Right cardiac atrium (tissue), 5 donors: ENCODE measurements at places on chromosomes 16 and 17.

- no peak for DNase-seq
Observed at GRCh38 chr17:17635126-17635525, 43.6 kb upstream of the PEMT start.

DNA sequence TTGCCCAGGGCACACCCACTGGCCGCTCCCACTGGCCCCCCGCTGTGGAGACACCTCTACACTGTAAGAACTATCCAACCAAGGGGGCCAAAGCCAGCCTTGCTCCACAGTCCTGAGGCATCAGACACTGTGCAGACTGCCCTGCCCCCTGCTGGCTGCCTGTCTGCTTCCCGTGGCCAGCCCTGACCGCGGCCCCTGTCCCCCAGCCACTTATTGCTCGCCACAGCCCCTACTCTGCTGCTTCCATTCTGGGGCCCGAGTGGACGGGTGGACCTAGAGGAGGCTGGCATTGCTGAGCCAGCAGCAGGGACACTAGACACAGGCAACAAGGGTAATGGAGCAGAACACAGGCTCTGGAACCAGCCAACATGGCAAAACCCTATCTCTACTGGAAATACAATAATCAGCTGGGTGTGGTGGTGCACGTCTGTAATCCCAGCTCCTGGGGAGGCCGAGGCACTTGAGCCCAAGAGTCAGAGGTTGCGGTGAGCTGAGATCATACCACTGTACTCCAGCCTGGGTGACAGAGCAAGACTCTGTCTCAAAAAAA, 19.7 kb upstream of the LRRC37A3 start:
- peak; percentile 47 for DNase-seq

DNA sequence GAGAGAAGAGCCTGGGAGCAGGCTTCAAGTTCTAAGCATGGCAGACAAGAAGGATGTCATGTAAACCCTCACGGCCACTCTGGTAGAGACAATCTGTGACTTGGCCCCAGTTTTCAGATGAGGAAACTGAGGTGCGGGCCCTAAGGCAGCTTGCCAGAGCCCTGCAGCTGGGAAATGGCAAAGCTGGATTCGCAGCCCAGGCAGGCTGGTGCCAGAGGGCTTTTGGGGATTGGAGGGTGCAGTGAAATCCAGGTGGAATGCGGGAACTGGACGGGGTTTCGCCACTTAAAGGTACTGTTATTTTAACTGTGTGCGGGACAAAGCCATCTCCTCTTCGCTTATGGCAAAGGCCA, 477 bp upstream of the OSGIN1 start:
- DNase-seq = peak; percentile 74

GRCh38 chr16:5693426-5693825, 595.8 kb upstream of the EEF2KMT start:
- DNase-seq = no peak

- DNase-seq = peak; percentile 25
Observed at GRCh38 chr16:57481421-57481820, 4.9 kb downstream of the DOK4 start.

DNA sequence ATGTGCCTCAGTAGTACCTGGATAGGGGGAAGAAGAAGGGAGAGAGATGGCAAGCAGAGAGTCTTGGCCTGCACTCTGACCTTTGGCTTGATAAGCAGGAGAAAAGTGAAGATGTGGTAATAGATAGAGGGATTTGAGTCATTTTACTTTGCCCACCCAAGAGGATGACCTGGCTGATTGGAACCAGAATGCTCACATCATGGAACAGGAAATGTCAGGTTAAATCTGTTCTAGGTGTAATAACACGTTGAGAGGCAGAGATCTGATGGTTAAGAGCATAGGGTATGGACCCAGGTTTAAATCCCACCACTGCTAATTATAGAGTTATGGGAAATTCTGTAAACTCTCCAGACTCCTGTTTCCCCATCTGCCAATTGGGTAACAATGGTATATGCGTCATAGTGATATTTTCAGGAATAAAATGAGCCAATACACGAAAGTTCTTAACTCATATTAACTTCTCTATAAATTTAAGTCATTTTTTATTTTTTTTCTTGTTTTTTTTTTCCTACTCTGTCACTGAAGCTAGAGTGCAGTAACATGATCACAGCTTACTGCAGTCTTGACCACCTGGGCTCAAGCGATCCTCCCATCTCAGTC, 8.1 kb upstream of the CCL18 start:
- DNase-seq = no peak

- no peak for DNase-seq
Observed at GRCh38 chr17:45031231-45032173, 19.9 kb downstream of the DCAKD start.

DNA sequence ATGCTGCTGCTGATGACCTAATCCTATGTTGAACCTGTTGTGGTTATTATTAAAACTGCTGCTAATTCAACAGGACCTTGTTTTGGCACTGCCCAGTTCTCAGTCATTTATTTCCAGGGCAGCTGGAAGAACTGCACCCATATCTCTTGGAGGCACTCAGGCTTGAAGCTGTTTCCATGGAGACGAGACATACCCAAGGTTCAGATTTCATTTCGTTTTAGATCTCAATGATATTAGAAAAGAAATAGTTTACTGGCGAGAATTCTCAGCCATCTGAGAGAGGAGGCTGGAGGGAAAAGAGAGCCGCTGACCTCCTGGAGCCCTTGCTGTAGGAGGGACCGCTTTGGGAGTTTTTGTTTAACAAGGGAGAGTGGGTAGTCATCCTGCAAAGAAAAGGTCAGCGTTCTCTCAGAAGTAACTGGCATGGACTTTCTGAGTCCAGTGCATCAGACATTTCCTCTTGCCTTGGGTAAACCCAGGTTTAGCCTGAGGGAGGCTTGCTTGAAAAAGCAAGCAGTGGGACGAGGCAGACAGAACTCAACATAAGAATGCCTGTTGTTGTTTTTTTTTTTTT, 75.4 kb downstream of the YPEL2 start:
- DNase-seq = no peak

GRCh38 chr16:50509521-50510341, 38.5 kb upstream of the NKD1 start:
- no peak for DNase-seq

- DNase-seq = peak; percentile 86
Observed at GRCh38 chr16:85238233-85238647, 126.0 kb upstream of the CIBAR2 start.

DNA sequence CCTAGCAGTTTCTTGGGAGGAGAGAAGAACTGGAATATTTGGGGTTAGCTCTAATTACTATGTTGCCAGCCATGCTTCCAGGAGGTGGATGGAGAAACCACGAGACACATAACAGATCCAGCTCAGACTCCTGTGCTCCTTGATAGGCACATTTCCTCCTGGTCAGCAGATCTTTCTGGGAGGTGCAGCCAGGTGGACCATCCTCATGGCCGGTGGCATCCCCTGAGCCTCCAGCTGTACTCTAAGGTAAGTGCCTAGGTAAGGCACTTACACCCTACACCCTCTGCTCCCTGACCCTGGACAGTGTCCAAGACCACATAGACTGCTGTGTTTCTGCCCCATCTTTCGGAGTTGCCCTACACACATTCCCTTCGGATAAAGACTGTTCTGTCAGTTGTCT, 27.1 kb upstream of the N4BP1 start:
- peak; percentile 9 for DNase-seq

DNA sequence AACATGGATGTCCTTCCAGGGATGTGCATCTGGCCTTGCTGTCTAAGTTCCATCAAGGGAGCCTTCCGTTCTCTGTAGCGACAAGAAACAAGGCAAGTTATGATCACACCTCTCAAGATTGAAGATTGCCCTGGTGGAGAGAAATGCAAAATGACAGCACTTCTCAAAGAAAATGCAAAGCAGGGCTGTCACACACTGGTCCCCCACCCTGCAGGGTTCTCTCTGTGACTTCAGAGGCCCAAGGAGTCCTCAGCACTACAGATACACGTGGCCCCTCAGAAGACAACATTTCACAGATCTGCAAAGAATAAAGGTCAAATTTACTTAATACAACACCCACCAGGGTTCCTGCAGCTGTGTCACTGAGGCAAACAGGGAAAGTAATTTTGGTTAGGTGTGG, 60.7 kb upstream of the TEX2 start:
- DNase-seq = no peak
